ENCODE measurements at places on chromosomes 6 and 20. TPM values are rescaled to one million over a fixed set of nuclear protein-coding genes. Genes with fewer than 3 reads are reported as not detected.
A peak's percentile ranks its signal among the peaks of the same experiment; 100 is the strongest.

The SLC22A7 gene
- not detected for total RNA-seq

The TMEM170B gene
- 3.8 TPM for total RNA-seq

GRCh38 chr6:131838051-131838450, 30.2 kb downstream of the ENPP1 start:
- DNase-seq = no peak

- no peak for DNase-seq
Observed at GRCh38 chr6:36904114-36904513, 18.4 kb downstream of the C6orf89 start.

DNA sequence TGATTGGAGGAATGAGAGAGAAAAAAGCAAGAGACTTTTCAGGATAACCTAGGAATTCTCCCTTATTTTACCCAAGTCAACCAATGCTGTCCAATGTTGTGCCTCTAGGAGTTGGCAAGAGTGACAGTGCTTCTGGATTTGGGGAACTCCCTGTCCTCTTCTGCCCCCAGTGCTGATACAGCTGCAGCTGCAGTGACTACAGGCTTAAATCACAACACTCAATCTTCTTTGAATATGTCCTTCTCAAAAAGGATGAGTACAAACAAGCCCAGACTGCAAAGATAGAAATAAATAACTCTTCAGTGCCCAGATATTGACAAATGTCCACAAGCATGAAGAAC, 141.0 kb upstream of the COL21A1 start:
- no peak for DNase-seq

GRCh38 chr6:92777146-92777740, 642.1 kb downstream of the EPHA7 start:
- DNase-seq = no peak

DNA sequence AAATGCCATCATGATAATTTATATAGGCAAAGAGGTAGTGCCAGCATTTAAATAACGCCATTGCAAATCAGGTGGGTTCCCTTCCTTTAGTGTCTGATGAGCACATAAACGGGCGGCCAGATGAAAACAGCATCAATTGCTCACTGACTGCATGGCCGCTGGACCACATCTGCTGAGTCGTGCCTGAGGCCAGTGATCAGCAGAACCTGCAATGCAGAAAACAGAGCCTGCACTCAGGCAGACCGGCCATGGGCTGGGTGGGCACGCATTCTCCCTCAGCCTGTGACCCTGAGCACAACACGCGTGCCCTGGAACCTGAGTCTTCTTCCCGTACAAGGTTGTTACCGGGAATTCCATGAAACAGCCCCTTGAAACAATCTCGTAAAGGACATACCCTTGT, 144.0 kb upstream of the THBS2 start:
- DNase-seq = no peak

DNA sequence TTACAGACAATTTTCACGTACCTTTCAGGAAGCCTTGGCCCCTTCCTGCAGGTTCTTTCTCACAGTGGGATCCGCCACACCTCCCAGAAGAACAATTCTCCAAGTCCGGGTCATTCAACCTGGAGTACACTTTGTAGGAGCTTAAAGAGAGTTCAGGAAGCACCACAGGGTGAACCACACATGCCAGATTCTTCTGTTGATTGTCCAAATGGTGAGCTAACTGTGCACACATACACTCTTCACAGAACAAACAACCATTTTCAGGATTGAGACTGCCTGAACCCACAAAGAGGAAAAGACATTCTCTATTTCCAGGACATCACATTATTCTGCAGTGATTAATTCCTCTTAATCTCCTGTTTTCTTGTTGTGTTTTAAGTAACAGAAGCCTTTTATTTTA, 51.0 kb downstream of the SCGN start:
- no peak for DNase-seq

DNA sequence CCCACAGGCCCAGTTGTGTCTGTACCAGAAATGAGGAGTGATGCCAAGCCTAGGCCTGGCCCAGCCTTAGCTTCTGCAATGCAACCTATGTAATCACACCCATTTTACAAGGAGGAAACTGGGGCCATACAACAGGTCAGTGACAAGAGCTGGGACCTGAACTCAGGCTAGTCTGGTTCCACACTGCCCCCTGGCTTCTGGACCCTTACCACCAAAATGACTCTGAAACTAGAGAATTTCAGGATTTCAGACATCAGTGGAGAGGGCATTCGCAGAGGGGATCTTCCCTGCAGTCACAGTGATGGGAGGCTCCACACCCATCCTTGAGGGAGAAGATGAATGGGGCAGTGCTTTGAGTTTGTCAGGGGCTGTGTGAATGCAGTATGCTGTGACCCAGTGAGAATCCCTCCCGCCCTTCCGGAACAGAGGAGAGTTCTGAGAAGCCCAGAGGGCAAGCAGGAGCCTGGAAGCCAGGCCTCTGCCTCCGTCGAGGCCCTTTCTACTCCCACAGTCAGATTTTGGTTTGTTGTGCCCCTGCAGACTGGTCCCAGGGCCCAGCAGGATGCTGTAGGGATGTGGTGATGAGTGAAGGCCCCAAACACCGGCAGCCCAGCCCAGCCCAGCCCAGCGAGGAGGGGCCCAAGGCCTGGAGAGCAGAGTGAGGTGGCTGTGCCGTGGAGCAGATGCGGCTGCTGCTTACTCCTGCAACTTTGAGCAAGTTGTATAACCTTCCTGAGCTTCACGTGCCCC, 48.1 kb upstream of the MYL9 start:
- no peak for DNase-seq

DNA sequence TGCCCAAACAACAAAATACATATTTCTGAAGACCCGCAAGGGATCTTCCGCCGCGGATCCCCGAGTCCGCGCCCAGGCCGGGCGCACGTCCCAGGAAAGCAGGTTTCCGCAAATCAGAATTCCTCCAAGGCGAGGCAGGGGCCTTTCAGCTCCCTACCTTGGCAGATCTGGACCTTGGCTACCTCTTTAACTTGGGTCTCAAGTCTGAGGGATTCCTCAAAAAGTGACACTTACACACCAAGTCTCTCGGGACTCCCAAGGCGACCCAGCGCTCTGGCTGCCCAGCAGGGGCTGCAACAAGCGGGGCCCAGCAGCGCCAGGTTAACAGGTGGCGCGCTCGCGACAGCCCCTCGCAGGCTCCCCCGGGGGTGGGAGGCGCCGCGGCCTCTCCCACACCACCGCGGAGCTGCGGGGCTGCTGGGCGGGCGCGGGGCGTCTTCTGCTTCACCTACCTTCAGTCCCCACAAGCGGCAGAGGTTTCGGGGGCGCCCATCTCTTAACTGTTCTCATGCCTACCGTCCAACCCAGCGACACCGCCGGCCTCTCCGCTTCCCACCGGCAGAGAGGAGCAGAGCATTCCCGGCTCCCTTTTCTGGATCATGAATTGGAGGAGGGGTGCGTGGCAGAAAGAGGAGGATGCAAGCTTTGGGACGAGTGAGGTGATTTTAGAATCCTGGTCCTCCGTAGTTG, 414 bp downstream of the SIM1 start:
- DNase-seq = no peak

The FNDC1 gene
- 1.8 TPM for total RNA-seq

The EYA2 gene
- 0.30 TPM for total RNA-seq

- DNase-seq = no peak
Observed at GRCh38 chr6:48750861-48751260, 639.9 kb upstream of the PTCHD4 start.

- no peak for DNase-seq
Observed at GRCh38 chr6:76124018-76124417, 51.6 kb upstream of the IMPG1 start.

GRCh38 chr6:155493026-155493693, 37.5 kb upstream of the NOX3 start:
- DNase-seq = no peak

GRCh38 chr6:166275714-166276166, 32.5 kb downstream of the PRR18 start:
- peak; percentile 58 for DNase-seq

DNA sequence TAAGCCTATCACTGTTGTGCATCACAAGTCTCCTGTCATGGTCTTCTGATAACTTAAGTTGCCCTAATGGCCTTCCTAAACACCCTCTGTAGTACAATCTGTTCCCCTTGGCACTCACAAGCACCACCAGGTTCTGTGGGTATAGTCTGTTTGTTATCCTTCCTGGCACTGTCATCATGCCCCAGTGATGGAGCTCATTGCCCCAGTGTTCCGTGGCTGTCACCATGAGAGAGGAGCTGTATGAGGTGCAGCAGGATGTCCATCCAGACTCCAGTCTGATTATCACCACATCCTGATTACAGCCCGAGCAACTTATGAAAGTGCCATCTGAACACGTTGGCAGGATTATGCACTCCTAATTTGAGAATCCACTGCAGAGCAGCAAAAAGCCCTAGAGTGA, 380.1 kb downstream of the FRK start:
- no peak for DNase-seq

- no peak for DNase-seq
Observed at GRCh38 chr6:165689699-165690098, 26.7 kb upstream of the PDE10A start.

DNA sequence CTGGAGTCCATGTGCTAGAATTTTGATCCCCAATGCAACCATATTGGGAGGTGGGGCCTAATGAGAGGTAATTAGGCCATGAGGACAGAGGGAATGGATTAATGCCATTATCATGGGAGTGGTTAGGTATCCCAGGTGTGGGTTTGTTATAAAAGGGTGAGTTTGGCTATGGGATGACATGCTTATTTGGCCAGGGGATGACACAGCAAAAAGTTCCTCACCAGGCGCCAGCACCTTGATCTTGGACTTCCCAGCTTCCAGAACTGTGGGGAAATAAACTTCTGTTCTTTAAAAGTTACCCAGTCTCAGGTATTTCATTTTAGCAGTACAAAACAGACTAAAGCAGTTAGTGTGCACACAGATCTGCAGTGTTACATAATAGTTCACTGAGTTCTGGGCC, 84.1 kb downstream of the ADGB start:
- no peak for DNase-seq

DNA sequence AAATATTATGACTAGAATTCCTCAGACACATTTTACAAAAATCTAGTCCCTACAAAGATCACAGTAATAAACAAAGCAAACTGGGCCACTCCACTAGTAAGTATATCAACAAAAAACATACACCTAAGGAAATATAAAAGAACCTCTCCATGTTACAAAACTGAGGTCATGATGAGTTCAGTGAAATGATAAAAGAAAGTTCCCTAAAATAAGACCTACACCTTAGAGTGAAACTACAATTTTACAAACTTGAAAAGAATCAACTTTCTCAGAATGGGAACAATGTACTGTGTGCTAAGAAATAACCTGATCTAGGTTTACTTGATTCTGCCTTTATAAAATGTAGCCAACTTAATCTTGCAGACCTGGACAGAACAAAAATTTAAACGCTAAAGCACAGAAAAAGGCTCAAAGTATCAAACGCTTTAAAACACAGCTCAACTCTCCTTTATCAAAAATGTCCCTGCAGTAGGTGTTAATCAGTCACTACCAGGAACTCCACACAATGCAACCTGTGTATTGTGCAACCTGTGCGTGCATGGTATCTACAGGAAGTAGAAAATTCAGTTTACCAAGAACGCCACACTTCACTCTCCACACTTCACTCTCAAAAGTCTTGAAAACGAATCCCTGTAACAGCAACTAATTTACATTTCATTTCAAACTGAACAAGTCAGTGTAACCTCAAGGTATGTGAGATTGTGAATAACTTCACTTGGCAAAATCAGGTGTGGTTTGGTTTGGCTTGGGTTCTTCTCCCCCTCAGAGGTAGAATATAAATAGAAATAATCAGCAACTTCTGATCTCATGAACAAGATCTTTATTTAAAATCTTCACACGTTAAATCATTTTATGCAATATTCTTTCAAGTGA, 1.8 kb downstream of the RALGAPA2 start:
- DNase-seq = no peak

The ZBTB46 gene
- total RNA-seq = 17.8 TPM

The CEBPB gene
- 102 TPM for total RNA-seq

The SAMD10 gene
- total RNA-seq = 3.7 TPM

DNA sequence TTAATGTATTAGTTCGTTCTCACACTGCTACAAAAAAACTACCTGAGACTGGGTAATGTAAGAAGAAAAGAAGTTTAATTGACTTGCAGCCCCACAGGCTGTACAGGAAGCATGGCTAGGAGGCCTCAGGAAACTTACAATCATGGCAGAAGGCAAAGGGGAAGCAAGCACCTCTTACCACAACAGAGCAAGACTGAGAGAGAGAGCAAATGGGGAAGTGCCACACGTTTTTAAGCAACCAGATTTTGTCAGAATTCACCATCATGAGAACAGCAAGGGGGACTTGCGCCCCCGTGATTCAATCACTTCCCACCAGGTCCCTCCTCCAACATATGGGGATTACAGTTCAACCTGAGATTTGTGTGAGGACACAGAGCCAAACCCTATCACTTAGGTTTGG, 70.8 kb upstream of the SRSF6 start:
- no peak for DNase-seq

The PPP1R3G gene
- 16.4 TPM for total RNA-seq

The PLN gene
- 1,831 TPM for total RNA-seq

GRCh38 chr20:40718982-40719729, 30.1 kb upstream of the MAFB start:
- no peak for DNase-seq

- DNase-seq = no peak
Observed at GRCh38 chr6:36227379-36228228, 31.1 kb downstream of the BRPF3 start.

All from right atrium auricular region (tissue), 2 donors.